ENCODE measurements at places on chromosomes 1 and 21.

- no peak for DNase-seq
Observed at GRCh38 chr1:69814926-69815325, 247.2 kb downstream of the LRRC7 start.

DNA sequence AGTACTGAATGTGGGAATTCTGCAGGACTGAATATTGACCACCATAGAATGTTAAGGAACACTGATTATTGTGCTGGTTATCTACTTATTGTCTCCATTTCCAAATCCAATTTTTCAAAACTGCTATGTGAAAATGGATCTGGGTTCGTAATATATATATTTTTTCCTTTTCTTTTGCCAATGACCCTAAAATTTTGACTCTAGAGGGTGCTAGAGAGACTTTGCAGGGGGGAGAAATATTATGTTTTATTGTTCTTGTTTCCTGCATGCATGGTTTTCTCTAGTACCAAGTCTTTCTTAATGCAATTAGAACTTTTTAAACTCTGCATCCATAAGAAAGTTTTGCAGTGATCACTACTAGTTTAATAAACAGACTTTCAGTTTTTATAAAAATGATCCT is 1256.9 kb downstream of the BRINP3 start:
- DNase-seq: no peak

DNA sequence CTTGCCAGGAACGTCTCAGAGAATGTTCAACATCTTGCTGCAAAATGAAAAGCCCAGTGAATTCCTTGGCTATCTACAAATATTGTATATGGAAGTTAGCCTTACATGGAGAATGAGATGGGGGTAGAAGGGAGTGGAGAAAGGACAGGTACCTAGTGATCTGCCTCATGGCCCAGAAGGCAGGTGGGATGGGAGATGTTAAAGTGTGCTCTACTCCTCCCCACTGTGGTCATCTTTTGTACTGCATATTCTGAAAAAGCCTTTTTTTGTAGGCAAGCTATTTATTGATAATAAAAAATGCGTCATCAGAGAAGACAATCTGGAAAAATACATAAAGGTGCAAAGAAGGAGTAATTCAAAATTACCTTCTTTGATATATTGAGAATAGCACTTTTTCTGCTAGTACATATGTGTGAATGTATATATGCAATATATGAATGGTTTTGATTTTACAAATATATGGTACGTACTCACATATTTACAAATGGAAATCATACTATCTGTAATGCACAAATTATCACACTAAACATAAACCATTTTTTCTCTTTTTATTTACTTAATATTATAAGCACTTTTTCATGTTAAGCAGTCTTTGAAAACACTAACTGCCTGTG is 19.1 kb upstream of the SLC5A9 start:
- peak; percentile 31 for DNase-seq

- DNase-seq: peak; percentile 1
Observed at GRCh38 chr1:119747451-119747850, 21.3 kb downstream of the HMGCS2 start.

DNA sequence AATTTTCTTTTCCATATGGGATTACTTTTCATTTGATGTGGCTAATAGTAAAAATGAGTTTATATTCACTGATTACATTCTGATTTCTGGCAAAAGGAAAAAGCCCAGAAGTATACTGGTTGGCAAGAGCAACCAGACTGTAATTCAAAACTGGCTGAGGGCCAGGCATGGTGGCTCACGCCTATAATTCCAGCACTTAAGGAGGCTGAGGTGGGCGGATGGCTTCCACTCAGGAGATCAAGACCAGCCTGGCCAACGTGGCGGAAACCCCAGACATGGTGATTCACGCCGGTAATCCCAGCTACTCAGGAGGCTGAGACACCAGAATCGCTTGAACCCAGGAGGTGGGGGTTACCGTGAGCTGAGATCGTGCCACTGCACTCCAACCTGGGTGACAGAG is 14.5 kb downstream of the SYT11 start:
- no peak for DNase-seq

All from inflammatory macrophage treated with lipopolysaccharide for 4 hours (primary cell).